ENCODE measurements at places on chromosomes 6 and 20.

DNA sequence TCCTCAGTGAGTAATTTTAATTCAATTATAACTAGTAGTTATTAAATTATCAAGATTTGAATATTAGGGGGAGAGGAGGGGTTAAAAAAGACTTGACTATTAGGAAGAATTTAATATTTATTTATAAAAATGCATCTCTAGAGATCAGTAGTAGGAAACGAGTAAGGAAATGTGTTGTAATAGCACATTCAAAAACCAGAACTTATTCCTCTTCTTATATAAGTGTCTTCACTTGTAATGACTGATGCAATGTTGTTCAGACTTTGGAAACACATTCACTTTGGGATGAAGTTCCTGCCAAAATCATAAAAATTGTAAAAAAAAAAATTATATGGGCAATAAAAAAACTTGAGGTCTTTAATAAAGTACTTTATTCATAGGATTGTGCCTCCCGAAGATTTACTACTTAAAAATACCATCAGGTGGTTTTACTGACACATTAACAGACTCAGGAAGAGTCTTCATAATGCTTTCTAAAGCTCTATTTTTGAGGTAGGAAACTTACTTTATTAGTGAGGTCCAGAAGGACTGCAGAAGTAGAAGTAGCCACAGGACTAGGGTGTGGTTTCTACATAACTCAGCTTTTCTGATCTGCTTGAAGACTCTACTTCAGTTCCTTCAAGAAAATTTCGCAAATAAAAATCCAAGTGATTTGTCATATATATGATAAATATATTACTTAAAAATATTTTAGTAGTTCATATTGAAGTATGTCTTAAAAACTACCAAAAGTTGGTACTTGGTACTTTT lies 59.8 kb downstream of the CCDC170 start:
- no peak for DNase-seq

DNA sequence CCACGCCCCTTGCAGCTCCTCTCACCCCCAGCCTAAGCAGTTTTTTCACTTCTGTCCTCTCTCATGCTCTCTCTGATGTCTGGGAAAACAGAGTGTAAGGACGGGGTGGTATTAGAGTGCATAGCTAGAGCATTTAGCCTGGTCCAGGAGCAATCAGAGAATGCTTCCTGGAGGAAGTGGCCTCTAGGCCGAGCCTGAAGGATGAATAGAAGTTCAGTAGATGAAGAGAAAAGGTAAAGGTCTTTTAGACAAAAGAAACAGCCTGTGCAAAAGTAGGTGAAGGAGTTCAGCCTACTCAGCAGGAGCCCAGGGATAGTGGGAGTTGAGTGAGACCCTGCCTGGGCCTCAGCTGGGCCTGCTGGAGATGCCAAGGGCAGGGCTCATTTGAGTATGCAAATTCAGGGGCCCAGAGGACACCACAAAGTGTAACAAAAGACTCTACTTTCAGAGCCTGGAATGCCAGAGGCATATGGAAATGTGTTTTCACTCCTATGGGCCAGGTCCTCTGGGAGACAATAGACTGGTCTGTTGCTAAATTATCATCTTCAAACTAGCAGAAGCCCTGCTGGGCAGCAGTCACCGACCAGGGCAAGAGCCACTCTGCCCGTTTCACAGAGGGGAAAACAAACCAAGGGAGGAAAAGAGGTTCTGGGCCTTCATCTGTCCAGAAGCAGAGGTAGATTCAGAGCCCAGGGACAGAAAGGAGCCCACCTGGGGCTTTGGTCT lies 19.7 kb upstream of the TM9SF4 start:
- DNase-seq: no peak

GRCh38 chr6:31768363-31769257 lies 6.2 kb downstream of the SAPCD1 start:
- DNase-seq: no peak

DNA sequence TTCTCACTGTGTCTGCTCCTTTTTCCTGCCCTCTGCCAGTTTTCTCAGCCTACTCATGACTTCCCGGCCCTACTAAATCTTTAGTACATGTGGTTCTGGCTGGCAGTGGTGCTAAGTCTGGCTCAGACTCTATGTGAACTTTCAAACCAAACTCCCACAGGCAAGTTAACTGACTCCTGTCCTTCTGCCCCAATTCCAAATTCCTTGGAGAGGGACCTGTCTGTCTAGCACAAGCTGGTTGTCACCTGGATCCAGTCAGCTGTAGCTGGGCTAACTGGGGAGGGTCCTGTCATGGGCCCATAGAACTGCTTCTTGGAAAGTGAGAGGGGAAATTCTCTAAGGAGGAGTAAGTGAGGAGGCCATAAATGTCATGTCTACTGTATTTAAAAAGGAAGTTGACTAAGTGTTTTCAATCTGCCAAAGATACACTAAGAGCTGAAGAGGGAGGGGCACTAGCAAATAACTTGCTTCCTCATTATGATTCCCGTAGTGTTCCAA lies 240.1 kb downstream of the KCNQ5 start:
- DNase-seq: peak; percentile 19

DNA sequence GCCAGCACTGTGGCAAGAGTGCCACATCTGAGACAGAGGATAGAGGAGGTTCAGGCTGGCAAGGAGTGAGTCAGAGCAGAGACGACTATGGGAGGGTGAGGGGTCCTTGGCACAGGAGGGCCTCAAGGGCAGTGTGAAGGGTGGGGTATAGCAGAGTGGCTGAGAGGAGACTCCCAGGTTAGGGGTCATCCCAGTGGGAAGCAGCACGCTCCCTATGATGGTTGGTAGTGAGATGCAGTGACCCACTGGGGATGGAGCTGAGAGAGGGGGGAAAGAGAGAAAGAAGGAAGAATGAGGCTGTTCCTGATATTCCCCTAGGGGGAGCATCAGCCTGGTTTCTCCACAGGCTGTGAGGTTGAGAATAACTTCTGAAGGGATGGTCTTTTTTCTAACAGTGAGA lies 97.3 kb downstream of the INSM1 start:
- DNase-seq: no peak

DNA sequence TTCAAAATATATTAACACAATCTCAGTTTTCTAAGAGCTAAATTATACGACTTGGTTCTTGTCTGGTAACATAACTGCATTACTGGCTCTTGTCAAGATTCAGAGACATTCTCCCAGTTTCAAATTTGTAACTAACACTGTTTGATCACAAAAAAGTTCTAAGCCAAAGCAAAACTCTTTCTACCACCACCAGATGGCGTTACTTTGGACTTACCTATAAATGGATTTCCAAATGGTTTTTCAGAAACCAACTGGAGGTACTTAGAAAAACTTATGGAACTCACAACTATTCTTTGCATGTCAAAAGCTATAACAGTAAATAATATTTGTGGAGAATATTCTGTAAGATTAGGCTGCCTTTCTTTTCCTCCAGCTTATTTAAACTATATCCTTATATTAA lies 34.2 kb upstream of the GFRAL start:
- no peak for DNase-seq

GRCh38 chr6:24903681-24904080 lies 32.1 kb downstream of the RIPOR2 start:
- DNase-seq: no peak

- DNase-seq: no peak
Observed at GRCh38 chr20:10137032-10137431, 81.6 kb upstream of the SNAP25 start.

GRCh38 chr6:119112812-119113530 lies 34.5 kb upstream of the FAM184A start:
- DNase-seq: no peak

- peak; percentile 62 for DNase-seq
Observed at GRCh38 chr20:54476169-54477009, 996 bp downstream of the DOK5 start.

DNA sequence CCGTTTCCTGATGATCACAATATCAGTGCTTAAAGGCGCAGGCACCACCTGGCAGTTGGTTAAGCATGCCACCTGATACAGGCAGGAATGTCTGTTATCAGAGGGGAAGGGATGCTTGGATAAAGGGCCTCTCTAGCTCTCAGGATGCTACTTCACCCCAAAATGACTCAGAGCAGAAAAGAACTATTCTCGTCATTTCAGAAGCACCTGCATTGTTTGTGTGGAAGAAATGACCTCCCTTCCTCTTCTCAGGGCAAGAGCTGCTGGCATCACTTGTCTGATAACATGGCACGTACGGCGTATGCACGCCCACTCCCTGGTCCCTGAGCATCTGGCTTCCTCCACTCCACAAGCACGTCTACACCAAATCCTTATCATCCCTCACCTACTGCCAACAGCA lies 47.3 kb downstream of the ATP9A start:
- DNase-seq: no peak

- no peak for DNase-seq
Observed at GRCh38 chr6:106003268-106003987, 82.7 kb upstream of the PRDM1 start.

GRCh38 chr6:18441251-18441979 lies 54.3 kb downstream of the RNF144B start:
- no peak for DNase-seq

- no peak for DNase-seq
Observed at GRCh38 chr20:45444050-45444449, 25.5 kb upstream of the WFDC2 start.

DNA sequence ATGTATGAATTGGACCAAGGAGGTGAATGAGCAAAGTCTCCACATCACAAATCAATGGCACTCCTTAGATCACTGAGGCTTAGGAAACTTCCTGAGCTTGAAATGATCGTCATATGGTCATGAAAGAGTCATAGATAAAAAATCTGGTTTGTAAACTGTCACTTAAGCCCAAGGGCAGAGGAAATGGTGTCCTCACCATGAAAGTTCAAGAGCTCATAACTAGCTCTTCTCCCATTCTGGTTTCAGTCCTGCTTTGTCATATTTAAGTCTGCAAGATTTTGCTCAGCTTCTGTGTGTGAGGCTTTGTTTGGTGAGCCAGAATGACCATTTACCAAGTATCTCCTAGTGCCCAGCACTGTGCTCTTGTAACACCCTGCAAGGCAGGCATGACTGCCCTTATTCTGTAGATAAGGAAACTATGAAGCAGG lies 60.5 kb downstream of the GJA10 start:
- DNase-seq: no peak
